ENCODE measurements at places on chromosomes 5 and 9. TPM values are rescaled to one million over a fixed set of nuclear protein-coding genes. Genes with fewer than 3 reads are reported as not detected.

- H3K27me3 ChIP-seq: peaks cover 20% of the 10 kb centered on the region
- H3K4me3 ChIP-seq: no peak overlapping the region
- H3K36me3 ChIP-seq: no peaks in the 10 kb centered on the region
- peaks cover 6% of the 10 kb centered on the region for H3K4me1 ChIP-seq
- no peak for DNase-seq
These were observed 5.5 kb upstream of the ENTREP1 start for GRCh38 chr9:69319324-69320025.

FOXE1 gene
- not detected for total RNA-seq

PCDHGB1 gene
- not detected for total RNA-seq

NIM1K gene
- 0.75 TPM for total RNA-seq

GRCh38 chr9:95349091-95350038 lies 31.9 kb upstream of the FANCC start:
- peaks cover 33% of the 10 kb centered on the region for H3K27me3 ChIP-seq
- H3K4me3 ChIP-seq: peak overlapping the region; percentile 41
- no peak overlapping the region for H3K27ac ChIP-seq
- H3K4me1 ChIP-seq: peaks cover 7% of the 10 kb centered on the region
- no peak for DNase-seq

DNA sequence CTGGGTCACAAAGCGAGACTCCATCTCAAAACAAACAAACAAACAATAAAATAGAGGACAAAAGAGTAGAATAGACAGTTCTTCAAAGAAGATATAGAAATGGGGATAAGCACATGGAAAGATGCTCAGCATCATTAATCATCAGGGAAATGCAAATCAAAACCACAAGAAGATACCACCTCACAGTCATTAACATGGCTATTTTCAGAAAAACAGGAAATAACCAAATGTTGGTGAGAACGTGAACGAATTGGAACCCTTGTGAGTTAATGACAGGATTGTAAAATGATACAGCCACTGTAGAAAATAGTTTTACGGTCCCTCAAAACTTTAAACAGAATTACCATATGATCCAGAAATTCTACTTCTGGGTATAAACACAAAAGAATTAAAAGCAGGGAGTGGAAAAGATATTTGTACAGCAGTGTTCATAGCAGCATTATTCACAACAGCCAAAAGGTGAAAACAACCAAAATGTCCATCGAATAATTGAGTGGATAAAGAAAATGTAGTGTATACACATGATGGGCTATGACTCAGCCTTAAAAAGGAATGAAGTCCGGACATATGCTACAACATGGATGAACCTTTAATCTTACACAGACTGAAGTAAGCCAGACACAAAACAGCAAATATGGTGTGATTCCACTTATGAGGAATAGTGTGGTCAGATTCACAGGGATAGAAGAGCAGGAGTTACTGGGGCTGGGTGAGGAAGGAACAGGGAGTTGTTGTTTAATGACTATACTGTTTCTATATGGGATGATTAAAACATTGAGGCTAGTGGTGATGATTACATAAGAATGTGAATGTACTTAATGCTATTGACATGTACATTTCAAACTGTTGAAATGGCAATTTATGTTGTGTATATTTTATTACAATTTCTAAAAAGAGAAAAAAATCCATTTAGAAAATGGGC lies 19.7 kb downstream of the OR2V2 start:
- peaks cover 53% of the 10 kb centered on the region for H3K4me1 ChIP-seq
- peaks cover 2% of the 10 kb centered on the region for H3K36me3 ChIP-seq
- H3K27me3 ChIP-seq: peaks cover 69% of the 10 kb centered on the region
- H3K27ac ChIP-seq: peak overlapping the region; percentile 3
- DNase-seq: no peak

- peaks cover 5% of the 10 kb centered on the region for H3K4me1 ChIP-seq
- H3K27me3 ChIP-seq: no peaks in the 10 kb centered on the region
- H3K4me3 ChIP-seq: no peak overlapping the region
- H3K27ac ChIP-seq: no peak overlapping the region
- DNase-seq: no peak
These were observed 11.4 kb upstream of the C5orf63 start for GRCh38 chr5:127084656-127085055.

DNA sequence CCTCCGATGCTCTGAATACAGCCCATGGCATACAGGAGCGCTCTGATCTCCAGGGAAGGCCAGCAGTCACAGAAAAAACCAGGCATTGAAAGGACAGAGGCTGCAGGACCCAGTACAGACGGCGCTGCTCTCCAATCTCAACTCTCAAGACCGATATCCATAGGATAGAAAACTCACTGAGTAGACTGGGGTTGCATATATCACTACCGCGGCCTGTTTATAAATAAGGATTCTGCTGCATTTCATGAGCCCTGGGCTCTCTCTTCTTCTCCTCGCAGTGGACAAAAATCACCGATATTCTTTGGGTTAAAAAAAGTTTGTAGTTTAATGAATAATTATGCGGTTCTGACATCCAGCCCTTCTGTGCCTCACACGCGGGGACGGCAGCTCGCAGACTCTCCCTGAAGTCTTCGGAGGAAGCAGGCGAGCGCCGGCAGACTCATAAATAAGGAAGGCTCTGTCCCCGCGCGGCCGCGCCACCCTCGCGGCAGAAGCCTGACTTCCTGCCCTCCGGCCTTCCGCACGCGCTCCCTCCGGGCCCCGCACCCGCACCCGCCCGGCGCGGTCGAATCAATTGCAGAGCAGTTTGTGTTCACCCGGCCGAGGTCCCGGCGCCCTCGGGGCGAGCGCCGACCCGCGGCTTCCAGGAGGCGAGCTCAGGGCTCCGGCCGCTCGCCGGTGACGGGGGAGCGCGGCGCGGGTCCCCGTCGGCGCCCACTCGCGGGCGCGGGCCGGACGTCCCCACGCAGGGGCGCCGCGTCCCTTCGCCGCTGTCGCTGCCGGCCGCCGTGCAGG lies at the start of gene FAM78A:
TSS of gene FAM78A (minus strand) at position 417 of the 795 bp plus-strand sequence. CDS start at position 86, 331 bp downstream.
- peak within 1 kb of the TSS; percentile 99 for H3K4me3 ChIP-seq
- H3K36me3 ChIP-seq: peaks cover 43% of the 10 kb centered on the region
- H3K4me1 ChIP-seq: peaks cover 26% of the 10 kb centered on the region

GRCh38 chr9:137266162-137266527 lies 11.0 kb downstream of the NELFB start:
- no peak for DNase-seq
- no peak overlapping the region for H3K27ac ChIP-seq
- H3K36me3 ChIP-seq: peaks cover 27% of the 10 kb centered on the region
- H3K4me3 ChIP-seq: no peak overlapping the region
- H3K4me1 ChIP-seq: peaks cover 9% of the 10 kb centered on the region

- no peak overlapping the region for H3K4me3 ChIP-seq
- H3K27me3 ChIP-seq: peaks cover 2% of the 10 kb centered on the region
- H3K36me3 ChIP-seq: no peaks in the 10 kb centered on the region
- no peak overlapping the region for H3K27ac ChIP-seq
These were observed 14.0 kb downstream of the GGTA1 start for GRCh38 chr9:121485623-121486022.

PTGR1 gene
- total RNA-seq: 4.8 TPM

DNA sequence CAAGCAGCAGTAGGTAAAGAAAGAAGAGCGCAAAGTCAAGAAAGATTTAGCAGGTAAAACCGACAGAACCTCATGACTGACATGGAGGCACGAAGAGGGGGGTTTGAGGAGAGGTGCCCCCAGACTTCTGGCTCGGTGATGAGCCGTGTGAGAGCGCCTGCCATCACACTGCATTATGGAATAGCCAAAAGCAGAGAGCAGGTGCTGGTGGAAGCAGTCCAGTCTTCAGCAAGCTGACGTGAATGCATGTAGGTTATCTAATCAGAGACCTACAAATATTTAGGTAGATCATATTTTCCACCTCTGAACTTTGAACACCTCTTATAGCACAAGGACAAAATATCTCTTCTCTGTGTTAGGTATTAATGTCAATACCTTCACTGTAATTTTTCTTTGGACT lies 68.4 kb downstream of the RNF130 start:
- H3K27ac ChIP-seq: no peak overlapping the region
- H3K4me1 ChIP-seq: peaks cover 10% of the 10 kb centered on the region
- no peaks in the 10 kb centered on the region for H3K36me3 ChIP-seq
- DNase-seq: no peak
- no peaks in the 10 kb centered on the region for H3K27me3 ChIP-seq

FIBCD1 gene
- total RNA-seq: not detected

GRCh38 chr9:125986966-125987365 lies 239.8 kb downstream of the PBX3 start:
- no peak overlapping the region for H3K27ac ChIP-seq
- no peak overlapping the region for H3K4me3 ChIP-seq
- peaks cover 8% of the 10 kb centered on the region for H3K27me3 ChIP-seq
- no peaks in the 10 kb centered on the region for H3K36me3 ChIP-seq
- no peaks in the 10 kb centered on the region for H3K4me1 ChIP-seq

- H3K4me1 ChIP-seq: no peaks in the 10 kb centered on the region
- DNase-seq: no peak
- no peaks in the 10 kb centered on the region for H3K27me3 ChIP-seq
- no peaks in the 10 kb centered on the region for H3K36me3 ChIP-seq
These were observed 153.5 kb upstream of the SH3GL2 start for GRCh38 chr9:17425384-17425783.

DNA sequence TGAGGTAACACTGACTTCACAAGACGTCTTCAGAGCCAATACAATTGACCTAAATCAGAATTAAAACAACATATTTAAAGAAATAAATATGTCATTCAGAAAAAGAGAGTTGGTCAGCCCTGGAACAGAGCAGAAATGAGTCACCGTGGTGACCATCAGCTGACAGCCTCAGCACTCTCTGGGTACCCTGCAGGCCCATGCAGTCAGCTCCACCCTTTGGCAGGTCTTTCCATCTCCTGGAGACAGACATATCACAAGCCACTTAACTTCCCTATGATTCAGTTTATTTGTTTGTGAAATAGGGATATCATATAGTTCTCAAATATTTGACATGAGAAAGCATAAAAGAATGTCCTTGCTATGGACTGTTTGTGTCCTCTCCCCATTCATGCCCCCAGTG lies 151.6 kb upstream of the MEF2C start:
- H3K27me3 ChIP-seq: no peaks in the 10 kb centered on the region
- H3K4me1 ChIP-seq: no peaks in the 10 kb centered on the region
- no peak for DNase-seq
- H3K4me3 ChIP-seq: no peak overlapping the region
- no peak overlapping the region for H3K27ac ChIP-seq

DNA sequence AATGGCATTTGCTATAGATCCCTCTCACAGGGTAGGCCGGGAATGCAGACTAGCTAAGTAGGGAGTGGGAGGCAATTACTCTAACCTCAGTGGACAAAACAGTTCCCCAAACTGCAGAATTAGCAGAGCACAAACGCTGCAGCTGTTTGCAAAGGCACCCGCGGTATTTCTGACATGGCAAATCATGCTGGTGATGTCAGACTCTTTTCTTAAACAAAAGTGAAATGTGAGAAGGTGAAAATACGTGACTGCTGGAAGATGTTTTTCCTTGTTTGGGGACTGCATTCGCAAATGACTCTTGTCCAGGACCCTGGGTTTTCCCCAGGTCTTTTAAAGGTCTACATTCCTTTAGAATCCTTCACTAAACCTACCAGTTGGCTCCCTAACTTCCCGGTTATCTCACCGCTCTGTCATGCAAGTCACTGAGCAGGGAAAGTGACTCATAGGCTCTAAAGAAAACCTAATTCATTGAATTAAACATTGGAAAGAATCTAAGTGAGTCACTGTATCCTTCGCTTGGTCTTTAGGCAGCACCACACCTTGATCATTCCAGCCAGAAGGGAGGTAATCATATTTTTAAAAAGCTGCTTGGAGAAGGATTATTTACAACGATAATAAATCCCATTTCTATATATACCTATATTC lies 91.5 kb upstream of the DNAH5 start:
- peaks cover 1% of the 10 kb centered on the region for H3K27me3 ChIP-seq
- DNase-seq: no peak
- H3K4me1 ChIP-seq: peaks cover 2% of the 10 kb centered on the region
- H3K27ac ChIP-seq: no peak overlapping the region
- H3K4me3 ChIP-seq: no peak overlapping the region
- no peaks in the 10 kb centered on the region for H3K36me3 ChIP-seq

GTF3C5 gene
- total RNA-seq: 80.3 TPM

DNA sequence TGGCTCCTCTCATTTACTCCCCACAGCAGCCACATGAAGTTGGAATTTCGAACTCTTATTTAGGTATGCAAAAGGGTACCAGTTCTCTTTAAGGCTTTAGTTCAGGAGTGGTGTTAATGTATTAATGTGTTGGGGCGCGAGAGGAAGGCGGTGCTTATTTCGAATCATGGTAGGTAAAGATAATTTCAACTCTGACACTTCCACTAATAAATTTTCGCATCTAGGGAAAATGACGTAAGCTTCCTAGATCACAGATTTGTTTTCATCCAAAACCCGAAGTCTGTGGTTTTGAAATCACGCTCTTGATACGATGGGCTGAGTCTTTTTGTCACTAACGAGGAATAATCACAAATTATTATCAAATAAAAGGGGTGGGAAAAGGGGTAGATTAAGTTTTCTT lies 681 bp downstream of the PPWD1 start:
- H3K36me3 ChIP-seq: peaks cover 25% of the 10 kb centered on the region
- peak; percentile 9 for DNase-seq
- H3K27me3 ChIP-seq: no peaks in the 10 kb centered on the region
- peak overlapping the region; percentile 93 for H3K27ac ChIP-seq

DNA sequence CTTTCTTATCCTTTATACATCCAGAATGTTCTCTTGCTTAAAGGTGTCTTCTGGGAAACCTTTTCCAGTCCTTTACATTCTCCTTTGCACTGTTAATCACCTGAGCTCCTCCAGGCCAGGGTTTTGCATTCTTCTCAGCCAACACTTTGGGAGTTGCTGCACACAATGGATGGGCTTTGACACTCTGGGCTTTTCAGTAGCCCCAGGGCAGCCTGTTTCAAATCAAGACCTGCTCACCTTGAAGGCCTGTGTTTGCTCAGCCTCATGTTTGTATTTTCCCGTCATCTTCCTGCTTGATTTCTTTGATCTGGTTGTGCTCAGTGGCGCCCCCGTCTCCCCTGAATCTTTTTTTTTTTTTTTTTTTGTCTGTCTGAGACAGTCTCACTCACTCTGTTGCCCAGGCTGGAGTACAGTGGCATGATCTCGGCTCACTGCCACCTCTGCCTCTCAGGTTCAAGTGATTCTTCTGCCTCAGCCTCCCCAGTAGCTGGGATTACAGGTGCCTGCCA lies 41.0 kb downstream of the DMRT1 start:
- H3K36me3 ChIP-seq: no peaks in the 10 kb centered on the region
- no peak overlapping the region for H3K27ac ChIP-seq
- DNase-seq: no peak
- peaks cover 35% of the 10 kb centered on the region for H3K27me3 ChIP-seq

DNA sequence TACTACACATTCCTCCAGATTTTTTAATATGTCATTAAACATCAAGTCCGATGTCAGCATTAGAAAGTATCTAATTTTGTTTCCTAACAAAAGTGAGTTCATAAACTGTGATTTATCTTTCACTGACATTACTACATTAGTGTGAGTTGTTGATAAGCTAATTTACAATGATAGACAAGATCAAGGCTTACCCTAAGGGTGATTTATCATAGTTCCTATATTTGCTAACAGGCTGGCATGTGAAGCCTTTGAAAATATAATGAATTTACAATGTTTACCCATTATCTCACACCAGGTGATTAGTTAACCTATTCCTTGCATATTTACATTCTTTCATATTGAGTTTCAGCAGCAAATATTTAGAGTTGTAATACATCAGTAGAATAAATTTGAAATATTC lies 1096.9 kb upstream of the NUDT12 start:
- no peak overlapping the region for H3K4me3 ChIP-seq
- no peak for DNase-seq
- no peaks in the 10 kb centered on the region for H3K36me3 ChIP-seq
- H3K27ac ChIP-seq: no peak overlapping the region

SLC6A19 gene
- total RNA-seq: not detected

PDE8B gene
- total RNA-seq: not detected
